ENCODE measurements at places on chromosomes 1 and 21.

- DNase-seq: no peak
Observed at GRCh38 chr1:76494807-76495206, 372.5 kb upstream of the ST6GALNAC5 start.

DNA sequence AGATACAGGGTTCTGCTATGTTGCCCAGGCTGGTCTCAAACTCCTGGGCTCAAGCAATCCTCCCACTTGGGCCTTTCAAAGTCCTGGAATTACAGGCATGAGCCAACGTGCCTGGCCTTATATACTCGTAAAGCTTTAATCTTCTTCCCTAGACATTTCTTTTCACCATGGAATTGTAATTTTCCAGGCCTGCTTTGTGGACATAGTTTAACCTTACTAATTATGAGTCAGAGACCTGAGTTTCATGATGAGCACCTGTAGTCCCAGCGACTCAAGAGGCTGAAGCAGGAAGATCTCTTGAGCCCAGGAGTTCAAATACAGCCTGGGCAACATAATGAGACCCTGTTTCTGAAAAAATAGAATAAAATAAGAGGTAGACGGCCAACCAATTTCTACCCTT is 12.3 kb downstream of the PATJ start:
- DNase-seq: no peak

GRCh38 chr1:180909462-180909976 is 3.2 kb upstream of the KIAA1614 start:
- DNase-seq: no peak

- no peak for DNase-seq
Observed at GRCh38 chr1:53133261-53134041, 9.0 kb downstream of the SLC1A7 start.

DNA sequence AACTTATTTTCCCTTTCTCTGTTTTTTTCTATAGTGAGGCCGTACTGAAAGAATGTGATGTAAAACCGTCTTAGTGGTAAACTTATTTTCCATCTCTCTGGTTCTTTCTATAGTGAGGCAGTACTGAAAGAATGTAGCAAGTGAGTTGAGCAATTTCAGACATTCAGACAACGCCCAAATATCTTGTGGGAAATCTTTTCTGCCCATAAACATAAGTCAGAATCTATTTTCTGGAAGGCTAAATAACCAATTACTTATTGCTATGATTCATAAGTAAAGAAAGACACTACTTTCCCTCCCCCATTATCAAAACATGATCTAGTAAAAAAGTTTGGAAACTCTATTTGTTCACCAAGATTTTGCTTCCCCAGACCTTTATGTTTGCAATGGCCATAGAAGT is 18.8 kb upstream of the SCCPDH start:
- DNase-seq: no peak

DNA sequence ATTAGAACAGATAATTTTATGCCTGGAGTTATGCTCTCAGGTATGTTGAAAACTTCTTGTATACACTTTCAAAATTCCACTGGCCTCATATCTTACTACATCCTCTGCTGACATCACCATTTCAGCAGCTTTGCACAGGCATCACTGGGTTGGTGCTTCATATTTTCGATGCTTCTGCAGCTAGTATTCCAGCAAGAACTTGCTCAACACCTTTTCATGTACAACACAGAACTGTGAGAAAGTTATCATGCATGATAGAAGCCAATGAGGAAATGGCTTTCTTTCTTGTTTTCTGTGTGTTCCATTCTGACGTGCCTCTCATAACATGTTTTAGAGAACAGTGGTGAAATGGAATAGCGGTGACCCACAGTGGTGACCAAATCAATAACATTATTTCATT is 5.1 kb upstream of the GBP5 start:
- no peak for DNase-seq

DNA sequence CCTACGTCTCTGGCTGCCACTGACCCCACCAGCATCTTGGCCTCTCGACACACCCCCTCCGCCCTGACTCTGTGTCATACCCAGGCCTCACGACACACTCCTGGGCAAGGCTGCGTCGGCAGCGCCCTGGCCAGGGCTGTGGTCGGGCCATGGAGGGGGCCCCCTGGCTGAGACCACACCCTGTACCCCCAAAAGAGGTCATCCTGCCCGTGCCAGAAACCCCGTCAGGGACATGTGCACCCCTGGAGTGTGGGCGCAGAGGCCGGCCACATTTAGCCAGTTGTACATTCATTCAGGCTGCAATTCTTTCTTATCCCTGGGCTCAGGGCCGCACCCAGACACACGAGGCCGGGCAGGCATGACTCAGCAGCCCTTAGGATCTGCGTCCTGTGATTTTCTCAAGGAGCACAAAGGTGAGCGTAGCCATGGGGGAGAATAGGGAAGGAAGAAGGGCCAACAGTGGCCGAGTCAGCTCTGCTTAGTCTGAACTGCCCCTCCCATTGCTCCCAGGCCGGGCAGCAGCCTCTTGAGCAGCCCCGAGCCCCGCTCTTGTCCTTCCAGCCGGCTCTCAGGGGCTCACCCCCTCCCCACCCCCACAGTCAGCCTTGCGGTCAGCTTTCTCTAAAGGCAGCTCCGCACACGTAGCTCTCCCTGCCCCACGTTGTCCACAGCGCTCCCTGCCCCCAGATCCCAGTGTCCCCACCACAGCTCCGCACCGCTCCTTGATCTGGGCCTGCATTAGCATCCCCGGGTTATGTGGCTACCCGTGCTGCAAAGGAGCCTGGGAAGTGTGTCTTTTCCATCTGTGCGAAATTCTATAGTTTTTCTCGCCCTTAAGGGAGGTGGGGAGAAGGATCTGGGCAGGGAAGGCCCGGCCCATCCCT is 7.9 kb downstream of the CSTB start:
- no peak for DNase-seq
